Glomerular endothelial cell (primary cell): ENCODE measurements at places on chromosomes 7 and 10. TPM values are rescaled to one million over a fixed set of nuclear protein-coding genes. Genes with fewer than 3 reads are reported as not detected.

DNA sequence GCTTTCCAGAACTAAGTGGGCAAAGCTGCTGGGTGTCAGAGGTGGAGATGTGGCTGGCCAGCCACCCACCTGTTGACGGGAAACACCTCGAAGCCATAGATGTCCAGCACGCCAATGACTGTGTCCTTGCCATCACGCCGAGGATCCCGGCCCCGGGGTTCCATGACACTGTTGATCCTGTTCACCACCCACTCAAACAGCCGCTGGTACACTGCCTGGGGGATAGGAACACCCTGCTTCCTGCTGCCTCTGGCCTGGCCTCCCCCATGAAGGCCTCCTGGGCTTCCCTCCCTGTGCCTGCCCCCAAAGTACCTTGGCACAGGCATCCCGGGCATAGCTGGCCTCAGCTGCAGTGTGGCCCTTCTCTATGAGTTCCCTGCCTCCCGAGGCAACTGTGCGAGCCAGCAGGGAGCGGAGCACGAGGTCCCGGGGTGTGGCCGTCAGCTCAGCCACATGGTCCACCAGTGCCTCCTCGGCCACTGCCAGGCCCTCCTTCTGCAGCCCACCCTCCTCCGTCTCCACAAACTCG lies 8.2 kb downstream of the MYO1G start:
- no peak for DNase-seq

DNA sequence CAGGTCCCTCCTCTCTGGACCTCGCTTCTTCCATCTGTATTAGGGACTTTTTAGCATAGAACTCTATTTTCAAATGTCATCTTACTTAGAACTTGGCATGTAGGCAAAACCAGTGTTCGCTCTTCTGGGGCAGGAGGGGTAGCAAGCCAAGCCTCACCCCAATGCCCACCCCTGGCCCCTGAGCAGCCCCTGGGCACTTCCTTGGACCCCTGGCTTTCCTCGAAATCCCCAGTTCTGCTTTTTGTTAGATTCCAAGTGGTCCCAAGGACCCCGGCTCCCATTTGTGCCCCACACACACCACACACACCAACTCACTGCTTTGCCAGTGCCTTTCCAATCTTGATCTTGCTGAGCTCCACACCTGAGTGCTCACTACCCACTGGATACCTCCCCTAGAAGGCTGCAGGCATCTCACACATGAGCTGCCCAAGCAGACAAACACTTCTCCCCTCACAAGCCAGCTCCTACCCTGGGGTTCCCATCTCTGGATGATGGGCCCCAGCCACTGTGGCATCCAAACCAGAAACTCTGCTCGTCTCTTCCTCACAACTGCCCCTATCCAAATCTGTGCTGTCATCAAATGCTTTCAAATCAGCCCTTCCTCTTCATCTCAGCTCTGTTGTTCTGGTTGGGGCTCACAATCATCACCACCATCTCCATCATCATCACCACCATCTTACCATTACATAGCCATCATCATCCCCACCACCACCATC lies 167.9 kb upstream of the ZMIZ1 start:
- no peak for DNase-seq

DNA sequence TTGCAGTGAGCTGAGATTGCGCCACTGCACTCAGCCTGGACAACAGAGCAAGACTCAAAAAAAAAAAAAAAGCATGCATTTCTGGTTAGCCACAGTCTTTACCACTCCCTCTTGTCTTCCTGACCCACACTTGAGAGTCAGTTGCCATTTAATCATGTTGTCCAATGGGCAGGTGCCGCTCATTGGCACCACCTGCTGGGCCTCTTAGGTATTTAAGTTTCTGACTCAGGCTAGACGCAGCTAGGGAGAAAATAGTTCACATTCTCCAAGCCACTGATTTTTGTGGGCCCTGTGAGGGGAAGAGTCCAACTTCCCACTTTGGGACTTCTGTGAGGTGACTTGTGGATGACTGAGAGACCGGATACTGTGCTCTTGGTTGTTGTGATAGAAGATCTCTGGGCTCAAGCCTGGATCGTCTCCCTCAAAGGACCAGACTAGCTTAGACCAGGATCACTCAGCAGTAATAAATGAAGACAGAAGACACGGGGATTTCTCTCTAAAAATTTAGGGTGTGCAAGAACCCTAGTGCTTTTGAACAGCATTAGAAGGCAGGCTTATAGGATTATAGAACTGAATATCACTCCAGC lies 26.8 kb upstream of the SORCS3 start:
- DNase-seq: no peak

DNA sequence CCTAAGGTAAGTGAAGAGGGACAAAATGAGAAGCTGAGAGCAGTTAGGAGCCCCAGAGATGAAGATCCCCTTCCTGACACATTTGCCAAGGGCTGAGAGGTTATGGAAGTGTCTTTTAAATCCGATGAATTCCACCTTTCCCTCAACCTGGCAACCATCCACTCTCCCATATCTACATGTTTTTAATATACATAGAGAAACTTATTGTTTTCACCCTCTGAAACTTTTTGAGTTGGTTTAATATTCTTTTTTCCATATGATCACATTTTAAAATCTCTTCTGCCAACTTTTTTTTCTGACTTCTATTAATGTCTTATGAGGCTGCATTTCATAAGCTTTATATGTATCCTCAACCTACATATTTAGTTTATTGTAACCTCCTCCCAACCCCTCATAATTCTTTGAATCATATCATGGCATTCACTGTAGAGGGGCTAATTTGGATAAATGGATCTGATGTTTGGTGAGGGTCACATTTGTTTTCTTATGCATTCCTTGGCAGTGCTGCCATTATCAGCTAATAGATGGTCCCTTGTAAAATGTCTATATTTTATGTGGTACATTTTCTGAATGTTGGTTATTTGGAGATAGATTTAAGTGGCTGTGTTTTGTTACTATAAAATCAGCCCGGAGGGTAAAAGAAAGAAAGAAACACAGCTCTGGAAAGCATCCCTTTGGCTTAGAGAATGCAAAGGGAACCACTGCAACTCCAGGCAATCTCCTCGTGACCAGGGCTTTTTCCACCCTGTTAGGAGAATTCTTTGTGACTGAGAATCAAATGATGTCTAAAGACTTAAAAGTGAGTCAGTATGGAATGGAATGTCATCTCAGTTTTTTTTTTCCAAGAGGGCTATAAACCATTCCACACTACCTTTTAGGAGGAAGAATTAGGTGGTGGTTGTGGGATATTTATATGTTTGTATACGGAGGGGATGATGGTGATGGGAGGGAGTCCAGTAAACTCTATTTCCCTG lies 334.4 kb downstream of the SUGCT start:
- DNase-seq: no peak

- peak; percentile 95 for DNase-seq
Observed at GRCh38 chr7:43647673-43648472, 65.0 kb downstream of the STK17A start.

Gene ACBD7
- total RNA-seq: 1.4 TPM in 1 of 2 replicates, not detected in the other

Gene CPVL
- total RNA-seq: 2.1 and 6.3 TPM in 2 replicates

Gene HABP2
- 0.18 and 0.48 TPM in 2 replicates for total RNA-seq
